ENCODE measurements at places on chromosomes 16 and 17.

DNA sequence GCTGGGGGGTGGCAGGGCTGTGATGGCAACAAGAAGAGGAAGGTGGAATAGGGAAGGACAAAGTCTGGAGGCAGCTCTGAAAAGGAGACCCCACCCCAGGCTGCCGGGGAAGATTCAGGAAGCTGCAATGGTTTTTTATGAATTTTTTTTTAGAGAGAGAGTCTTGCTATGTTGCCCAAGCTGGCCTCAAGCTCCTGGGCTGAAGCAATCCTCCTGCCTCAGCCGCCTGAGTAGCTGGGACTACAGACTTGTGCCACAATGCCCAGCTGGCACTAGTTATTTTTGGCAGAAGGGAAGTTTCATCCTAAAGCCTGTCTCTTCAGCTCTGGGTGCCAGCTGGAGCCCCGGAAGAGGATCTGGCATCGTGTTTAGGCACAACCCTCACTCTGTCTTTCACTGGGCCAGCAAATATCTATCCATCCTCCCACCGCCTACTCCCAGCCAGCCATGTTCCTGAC is 1.3 kb upstream of the CES3 start:
- no peak for DNase-seq

DNA sequence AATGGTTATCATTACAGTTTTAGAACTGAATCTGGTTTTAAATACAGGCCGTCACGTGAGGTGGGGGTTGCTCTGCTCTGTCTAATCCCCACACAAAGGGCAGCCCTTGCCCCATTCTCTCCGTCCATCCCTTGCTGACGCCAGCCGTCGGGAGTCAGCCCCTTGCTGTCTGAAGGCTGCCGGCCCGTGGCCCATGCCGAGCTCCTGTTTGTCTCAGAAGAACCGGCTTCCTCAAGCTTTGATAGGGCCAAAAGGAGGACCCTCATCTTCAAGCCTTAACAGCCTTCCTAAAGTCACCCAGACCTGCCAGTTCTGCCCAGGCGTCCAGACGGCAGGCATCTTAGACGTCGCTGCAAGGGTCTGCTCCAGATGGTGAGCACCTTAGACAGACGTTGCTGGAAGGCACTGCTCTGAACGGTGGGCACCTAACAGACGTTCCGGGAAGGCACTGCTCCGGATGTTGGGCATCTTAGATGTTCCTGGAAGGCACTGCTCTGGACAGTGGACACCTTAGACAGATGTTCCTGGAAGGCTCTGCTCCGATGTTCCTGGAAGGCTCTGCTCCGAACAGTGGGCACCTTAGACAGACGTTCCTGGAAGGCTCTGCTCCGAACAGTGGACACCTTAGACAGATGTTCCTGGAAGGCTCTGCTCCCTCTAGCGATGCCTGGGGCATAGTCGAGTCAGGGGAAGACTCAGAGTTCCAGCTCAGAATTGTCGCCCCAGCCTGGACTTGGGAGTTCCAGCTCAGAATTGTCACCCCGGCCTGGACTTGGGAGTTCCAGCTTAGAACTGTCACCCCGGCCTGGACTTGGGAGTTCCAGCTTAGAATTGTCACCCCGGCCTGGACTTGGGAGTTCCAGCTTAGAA is 35.1 kb upstream of the CHMP6 start:
- DNase-seq = no peak

DNA sequence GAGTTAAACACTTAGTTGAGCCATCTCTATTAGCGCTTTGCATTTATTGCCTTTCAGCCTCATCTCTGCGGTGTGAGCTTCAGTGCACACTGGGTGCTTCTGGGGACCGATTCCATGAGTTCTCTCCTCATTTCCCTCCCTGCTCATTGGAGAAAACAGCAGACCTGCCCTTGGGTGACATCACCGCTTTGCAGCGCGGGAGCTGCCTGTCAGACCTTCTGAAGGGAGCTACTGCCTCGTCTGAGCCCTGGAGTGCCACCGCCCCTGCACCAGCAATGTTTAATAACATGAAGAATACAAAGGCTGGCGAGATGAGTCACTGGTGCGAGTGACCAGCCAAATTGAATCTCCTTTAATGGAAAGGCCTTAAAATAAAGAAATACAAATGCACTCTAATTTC is 30.2 kb upstream of the CPPED1 start:
- no peak for DNase-seq

DNA sequence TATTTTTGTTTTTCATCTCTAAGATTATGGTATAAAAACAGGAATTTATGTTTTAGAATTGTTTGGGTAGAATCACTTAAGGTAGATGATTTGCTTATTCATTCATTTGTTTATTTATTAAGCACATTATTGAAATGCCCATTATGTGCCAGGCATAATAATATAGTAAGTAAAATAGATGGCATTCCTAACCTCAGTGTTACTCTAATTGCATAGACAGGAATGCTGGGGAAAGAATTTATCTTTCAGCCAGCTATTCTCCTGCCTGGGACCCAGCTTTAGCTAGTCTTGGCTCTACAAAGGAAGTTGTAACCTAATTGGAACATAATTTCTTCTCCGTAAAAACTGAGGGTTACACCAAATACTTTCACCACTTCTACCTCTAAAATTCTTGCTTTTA is 44.6 kb downstream of the NFAT5 start:
- no peak for DNase-seq

DNA sequence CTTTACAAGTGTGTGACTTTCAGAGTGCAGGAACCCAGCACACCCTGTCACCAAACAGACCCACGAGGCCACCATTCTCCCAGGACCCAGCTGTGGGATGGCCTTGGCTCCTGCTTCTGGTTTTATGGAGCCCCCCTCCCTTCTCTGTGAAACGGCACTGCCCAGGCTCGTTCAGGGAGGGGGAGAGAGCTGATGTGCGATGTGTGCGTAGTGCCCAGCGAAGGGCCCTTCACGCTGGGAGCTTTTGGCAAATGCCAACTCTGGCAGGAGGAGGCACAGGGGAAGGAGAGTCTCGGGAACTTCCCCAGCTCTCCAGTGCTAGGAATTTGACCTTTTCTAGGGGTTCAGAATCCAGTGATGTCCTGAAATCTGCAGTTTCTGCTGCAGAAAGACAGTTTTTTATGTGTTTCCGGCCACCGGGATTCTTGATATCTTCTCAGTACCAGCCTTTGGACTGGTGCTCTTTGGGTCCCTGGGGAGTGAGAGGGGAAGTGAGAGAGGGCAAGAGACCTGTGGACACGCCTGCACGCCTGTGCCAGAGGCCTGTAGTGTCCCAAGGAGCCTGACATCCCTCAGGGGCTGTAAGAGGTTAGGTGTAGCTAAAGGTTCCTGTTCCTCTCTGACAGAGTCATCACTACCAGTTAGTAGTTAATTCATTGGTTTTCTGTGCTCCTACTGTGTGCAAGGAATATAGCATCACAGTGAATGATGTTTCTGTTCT is 45.1 kb downstream of the CMIP start:
- DNase-seq = no peak

- no peak for DNase-seq
These were observed 36.3 kb downstream of the DHRS7B start for GRCh38 chr17:21163101-21163500.

DNA sequence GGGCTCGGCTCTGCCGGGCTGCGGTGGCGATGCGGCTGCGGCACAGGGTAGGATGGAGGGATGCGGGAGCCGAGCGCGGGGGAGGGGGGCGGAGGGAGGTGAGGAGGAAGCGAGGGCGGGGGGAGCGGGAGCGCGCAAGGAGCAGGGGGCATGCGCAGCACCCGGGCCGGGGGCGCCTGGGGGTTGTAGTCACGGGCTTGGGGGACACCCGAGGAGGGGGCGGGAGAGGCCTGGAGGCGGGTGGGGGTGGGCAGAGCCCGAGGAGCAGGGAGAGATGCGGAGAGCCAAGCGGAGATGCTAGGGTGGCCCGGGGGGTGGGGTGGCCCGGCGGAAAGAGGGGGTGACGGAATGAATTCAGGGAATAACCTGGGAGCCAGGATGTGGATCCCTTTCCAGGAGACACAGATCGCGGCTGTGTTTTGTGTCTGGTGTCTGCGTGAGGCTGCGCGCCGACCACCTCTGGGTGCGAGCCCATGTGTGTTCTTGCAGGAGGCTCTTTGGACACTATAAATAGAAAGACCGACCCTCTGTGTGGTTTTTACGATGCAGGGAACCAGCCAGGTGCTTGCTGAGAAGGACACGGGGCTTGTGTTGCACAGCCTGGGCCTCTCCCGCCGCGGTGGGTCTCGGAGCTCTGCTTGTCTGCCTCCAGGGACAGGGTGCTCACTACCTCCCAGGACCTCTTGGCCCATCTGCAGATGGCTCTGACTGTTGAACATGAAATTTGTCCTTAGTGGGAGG is at the start of gene STX1B:
Gene STX1B, minus strand, starts transcription at position 54 of the 741 bp plus-strand sequence. CDS start 242 bp downstream, outside the sequence.
- DNase-seq = peak; percentile 59

DNA sequence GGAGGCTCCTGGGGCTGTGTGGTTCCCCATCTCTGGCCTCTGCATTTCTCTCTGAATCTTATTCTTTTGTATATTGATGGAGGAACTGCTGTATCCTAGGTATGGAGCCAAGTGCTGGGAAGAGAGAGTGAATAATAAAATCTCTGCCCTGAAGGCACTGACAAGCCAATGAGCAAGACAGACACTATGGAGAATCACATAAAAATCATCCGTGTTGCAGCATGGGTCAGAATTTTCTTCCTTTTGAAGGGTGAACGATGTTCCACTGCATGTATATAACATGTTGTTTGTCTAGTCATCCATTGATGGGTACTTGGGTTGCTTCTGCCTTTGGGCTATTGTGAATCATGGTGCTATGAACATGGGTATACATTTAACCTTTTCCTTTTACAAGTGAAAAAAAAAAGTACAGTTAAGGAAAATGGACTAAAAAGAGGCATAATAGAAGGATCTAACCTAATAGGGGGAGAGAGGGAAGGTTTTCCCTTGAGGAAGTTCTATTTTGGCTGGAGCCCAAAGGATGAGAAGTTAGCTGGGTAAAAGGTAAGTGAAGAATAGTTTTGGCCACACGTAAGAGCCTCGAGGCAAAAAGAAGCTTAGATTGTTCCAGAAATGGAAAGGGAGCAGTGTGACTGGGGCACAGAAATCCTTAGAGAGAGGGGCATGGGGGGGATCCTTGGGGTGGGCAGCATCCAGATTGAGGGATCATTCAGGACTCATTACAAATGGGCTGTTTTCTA is 32.3 kb upstream of the GNA13 start:
- DNase-seq = no peak

DNA sequence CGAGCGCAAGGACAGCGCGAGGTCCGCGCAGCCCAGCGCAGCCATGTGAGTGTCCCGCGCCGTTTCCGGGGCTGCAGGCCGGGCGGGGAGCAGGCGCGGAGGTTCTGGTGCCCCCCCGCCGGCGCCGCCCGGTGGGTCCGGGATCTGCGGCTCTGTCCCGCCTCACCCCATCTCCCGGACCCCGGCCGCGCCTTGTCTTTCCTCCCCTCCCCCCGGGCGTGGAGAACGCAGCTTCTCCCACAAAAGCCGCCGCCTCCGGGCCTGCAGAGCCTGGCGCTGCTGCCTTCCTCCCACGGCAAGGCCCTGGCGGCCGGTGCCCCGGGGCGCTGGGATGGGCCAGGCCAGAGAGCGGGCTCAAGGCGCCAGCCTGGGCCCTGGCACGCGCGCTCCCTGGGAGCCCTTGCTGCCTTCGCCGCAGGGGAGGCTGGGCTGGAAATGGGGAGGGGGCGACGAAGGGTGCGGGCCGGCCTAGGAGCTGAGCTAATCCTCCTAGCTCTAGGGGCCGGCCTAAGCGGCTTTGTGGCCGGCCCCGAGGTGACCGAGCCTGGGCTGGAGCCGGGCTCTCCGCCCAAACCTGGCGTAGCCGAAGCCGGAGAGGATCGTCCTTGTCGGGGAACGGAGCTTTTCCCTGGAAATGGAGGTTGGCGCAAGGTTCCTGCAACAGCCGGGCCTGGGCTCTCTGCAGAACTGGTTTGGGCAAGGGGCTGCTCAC is 397 bp downstream of the RIPOR1 start:
- no peak for DNase-seq

DNA sequence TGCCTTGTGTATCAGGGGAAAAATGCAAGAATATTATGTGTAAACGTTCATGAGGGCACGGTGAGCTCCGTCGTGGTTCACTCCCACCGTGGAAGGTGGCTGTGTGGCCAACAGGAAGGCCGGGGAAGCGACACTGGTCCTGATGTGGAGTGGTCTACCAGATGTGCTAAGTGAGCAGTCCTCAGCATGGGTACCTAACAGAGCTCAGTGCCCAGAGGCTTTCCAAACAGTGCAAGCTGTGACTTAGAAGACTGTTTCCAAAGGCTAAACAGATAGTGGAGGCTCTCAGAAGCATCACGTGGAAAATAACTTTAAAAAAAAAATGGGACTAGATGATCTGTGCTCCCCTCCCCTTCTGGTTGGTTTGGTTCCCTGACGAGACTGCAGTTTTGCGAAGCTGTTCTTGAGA is 199.3 kb upstream of the CHMP6 start:
- DNase-seq = no peak

- no peak for DNase-seq
These were observed 3.7 kb upstream of the CYBA start for GRCh38 chr16:88654363-88655052.
